ENCODE measurements at places on chromosomes 6 and 20.

- DNase-seq: no peak
These were observed 388.2 kb downstream of the TBC1D32 start for GRCh38 chr6:120945905-120946594.

DNA sequence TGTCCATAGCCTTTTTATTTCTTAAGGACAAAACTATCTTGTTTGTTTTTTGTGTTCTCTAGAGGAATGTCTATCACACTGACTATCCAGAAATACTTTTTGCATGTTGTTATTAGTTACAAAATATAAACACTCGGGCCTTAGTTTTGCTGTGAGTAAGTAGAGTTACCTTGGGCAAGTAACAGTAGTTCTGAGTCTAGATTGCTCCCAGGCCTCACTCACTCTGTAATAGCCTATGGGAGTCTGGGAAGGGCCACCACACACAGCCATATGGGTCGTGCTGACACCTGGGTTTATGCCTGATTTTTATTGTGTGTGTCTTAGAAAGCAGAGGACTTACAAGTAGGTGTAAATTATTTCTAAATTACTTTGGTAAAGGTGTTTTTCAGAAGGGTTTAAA is 185.8 kb downstream of the TMEM242 start:
- no peak for DNase-seq

DNA sequence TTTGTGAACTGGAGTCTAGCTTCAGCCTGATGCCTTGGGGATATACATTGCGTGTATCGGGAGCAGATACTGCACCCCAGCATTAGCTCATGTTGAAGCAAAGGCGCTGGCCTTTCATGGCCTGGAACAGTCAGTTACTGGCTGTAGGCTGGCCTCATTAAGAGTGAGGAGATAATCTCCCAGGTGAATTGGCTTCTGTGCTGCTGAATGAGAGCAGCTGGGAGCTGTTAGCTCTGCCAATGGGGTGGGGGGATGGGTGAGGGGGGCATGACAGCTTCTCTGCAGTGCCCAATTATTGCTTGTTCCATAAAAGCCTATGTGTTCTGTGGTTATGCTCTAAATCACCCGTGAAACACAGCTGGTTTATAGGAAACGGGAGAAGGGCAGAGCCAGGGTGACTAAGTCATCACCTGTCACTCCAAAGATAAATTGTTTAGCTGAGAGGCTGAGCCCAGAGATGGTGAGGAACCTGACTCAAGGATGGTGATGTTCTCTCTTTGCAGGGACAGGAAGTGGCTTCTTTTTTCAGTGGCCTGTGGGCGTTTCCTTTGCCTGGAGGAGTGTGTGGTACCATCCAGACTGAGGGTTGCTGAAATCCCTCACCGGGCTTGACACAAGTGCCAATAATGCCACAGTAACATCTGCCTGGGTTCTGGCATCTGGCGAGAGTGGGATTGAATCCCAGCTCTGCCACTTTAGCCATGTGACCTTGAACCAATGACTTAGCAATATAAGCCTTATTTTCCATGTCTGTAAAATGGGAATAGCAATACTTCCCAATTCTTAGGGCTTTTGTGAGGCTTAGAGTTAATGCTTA is 170.8 kb downstream of the BCAS1 start:
- DNase-seq: peak; percentile 84

DNA sequence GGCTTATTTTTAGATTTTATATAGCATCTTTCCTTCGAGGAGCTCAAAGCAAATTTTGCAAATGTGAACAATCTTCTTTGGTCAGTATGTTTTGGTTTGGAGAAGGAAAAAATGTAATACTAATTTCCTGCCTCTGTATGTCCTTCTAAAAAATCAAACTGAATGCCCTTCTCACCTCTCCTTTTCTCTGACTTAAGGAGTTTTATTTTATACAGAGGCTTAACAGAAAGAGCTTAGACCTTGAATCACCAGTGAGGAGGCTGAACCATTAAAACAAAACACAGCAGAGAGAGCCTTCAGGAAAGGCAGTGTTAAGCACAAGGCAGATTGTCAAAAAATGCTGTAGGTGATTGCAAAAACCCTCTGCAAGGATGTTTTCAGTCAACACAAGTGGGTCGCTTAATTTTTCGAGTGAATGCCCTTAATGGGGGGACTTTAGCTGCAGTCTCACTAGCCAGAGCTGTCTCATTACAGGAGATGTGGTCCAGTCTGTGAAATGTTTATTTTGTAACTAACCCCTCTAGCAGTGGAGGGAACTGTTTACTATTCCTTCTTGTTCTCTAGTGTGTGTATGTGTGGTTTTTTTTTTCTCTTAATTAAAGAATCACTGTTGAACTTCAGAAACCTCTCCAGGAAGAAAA is 481.3 kb upstream of the CITED2 start:
- DNase-seq: no peak

DNA sequence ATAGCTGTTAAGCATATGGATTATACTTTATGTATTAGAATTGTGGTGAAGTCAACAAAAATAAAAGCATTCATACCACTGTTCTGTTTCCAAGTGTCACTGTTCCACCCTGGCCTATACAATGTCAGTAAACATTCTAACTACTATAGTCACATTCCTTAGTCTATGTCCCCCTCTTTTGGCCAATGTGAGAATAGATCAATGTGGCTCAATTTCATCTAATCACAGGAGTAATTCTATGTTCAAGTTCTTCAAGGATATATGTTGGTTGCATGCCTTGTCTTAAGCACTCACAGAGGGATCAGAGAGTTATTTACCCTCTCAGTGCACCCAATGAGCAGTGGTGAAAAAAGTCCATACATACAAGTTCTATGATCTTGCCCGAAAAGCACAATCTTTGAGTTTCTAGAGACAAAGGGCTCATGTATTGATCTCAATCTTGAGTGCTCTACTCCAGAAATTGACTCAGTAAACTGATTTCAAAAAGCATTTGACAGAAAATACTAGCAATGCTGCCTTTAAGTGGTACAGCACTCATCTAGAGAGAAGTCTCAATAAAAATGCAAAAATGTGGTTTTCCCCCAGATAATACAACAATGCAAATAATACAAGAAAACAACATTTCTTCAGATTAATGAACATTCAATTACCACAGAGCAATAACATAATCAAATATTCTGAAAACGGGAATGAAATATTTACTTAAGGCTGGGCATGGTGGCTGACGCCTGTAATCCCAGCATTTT is 16.5 kb downstream of the SMLR1 start:
- no peak for DNase-seq

GRCh38 chr6:128259730-128260685 is 260.4 kb downstream of the PTPRK start:
- no peak for DNase-seq

GRCh38 chr20:51389543-51390264 is 152.8 kb downstream of the NFATC2 start:
- DNase-seq: no peak
